ENCODE measurements at places on chromosomes 6 and 20.

DNA sequence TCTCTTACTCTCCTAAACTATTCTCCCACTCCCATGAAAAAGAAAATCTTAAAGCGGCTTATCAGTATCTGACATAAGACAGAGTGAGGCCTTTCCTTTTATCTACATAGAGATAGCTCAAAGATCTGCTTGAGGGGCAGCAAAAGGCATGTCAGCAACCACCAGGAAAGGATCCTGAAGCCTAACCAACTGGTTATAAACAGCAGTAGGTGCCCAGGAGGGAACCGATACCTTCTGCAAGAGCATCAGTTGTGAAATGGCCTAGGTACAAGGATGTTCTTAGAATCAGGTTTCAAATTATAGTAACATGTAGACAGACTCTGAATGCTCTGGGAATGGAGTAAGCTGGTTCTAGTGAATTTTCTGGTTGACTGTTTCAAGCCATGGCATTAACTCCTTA is 21.4 kb downstream of the JARID2 start:
- DNase-seq: no peak

GRCh38 chr6:115945812-115946211 is 114.9 kb downstream of the FRK start:
- no peak for DNase-seq

DNA sequence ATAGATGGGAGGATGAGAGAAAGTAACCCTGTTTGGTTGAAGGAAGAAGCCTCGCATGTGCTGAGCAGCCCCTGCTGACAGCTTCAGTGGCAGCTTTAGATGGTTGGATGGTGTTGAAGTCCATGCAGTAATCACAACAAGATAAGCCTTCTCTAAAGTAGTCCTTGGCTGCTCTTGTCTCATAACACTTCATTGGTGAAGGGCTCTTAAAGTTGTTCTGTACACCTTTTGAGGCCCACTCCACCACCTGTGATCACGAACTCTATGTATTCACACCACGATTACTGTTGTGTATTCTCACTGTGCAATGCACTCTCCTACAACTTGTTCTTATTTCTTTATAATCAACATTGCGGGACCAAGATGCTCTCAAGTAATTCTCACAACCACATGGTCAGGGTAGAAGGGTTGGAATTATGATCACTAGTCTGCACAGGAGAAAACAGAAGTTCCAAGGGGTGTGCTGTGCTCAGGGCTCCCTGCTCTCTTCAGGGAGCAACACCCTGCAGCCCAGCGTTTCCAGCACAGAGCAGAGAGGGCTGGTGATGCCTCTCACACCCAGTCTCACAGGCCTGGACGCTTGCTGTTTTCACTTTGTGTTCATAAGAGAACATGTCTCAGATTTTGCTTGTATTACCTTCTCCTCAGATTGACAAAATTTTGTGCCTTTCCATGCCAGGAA is 294.4 kb downstream of the SMOC2 start:
- DNase-seq: no peak

DNA sequence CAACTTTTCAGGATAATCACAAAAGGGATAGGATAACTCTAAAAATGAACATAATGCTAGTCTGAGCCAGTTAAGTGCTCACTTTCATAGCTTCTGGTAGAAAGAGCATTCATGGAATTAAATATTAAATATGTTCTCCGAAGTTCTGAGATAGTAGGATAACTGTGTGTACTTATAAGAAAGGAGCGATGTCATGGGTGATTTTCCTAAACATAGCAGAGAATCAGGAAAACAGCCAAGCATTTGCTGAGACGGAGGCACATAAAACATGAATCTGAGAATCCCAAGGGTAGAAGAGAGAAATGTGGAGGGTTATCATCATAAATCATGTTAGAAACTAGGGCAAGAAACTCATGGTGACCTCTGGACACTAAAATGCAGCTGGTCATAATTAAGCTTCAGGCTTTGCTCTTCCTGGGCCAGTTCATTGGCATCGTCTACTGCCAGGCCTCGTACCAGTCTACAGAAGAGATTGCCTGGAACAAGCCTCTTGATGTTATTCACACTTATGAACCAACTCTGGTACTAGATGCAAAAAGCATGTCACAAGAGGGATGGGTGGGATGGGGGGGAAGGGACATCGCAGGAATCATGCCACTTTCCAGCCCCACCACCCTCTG is 436.6 kb downstream of the PRKN start:
- no peak for DNase-seq

GRCh38 chr20:25466846-25467245 is 59.4 kb downstream of the GINS1 start:
- no peak for DNase-seq

- DNase-seq: no peak
These were observed 43.0 kb upstream of the HLA-E start for GRCh38 chr6:30446259-30446658.

- DNase-seq: no peak
These were observed 32.6 kb downstream of the KCNQ2 start for GRCh38 chr20:63439866-63440265.

GRCh38 chr20:51221791-51222408 is 199.0 kb upstream of the KCNG1 start:
- no peak for DNase-seq

- no peak for DNase-seq
These were observed 41.3 kb upstream of the TRAF3IP2 start for GRCh38 chr6:111646942-111647341.

- DNase-seq: no peak
These were observed 5.1 kb upstream of the SCRT2 start for GRCh38 chr20:680638-681187.

- no peak for DNase-seq
These were observed 233.0 kb upstream of the CEP162 start for GRCh38 chr6:84460491-84460890.

GRCh38 chr20:38266426-38266825 is 5.9 kb upstream of the KIAA1755 start:
- DNase-seq: no peak

DNA sequence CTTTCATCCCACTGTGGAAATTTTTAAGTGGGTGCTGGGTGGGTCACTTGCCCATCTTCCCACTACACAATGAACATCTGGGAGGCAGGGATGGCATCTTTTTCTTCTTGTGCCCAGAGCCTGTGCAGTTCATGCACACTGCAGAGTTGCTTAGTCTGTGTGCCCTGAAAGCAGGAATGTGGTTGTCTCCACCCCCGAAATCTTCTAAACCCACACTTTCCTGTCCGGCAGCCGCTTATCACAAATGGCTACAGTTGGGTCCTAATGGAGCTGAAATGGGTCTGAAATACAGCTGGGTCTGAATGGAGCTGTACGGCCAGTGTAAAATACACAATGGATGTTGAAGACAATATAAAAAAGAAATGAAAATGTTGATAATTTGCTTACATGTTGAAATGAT is 112.1 kb upstream of the PMEPA1 start:
- DNase-seq: no peak

DNA sequence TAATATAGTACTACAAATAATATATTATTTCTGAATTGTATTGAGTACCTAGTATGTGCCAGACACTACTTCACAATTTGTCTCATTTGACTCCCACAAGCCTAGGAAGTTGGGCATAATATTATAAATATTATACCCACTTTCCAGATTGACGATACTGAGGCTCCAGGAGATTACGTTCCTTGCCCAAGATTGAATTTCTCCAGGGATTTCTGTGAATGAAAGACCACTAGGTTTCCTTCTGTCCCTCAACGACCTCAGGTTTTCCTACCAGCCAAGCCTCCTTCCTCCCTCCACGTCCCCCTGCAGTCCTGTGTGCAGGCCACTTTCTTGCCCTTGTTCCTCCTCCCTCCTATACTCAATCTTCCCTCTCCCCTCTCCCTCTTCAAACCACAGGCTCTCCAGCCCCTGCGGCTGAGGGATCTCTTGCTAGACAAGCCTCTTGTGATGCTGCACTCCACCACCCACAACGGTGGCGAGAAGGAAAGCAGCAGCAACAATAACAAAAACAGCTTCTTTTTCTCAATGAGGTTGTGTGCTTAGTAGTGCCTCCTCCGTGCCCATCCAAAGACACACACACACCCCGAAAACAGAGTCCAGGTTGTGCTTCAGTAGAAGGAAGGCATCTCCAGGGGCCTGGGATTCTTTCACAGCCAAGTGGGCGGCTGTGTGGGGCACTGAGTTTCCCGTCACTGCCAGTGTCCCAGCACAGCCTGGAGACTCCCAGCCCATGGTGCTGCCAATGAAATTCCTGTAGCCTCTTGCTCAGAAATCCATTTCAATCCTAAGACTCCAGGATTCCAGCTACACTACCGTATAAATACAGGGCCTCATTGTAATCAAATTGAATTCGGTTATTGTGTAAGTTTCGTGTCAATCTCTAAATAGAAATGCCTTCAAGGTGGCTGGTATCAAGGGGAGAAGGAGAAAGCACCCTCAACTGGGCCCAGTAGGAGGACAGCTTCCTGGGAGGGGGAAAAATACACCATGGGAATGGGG is 94.4 kb downstream of the NCR2 start:
- DNase-seq: no peak

DNA sequence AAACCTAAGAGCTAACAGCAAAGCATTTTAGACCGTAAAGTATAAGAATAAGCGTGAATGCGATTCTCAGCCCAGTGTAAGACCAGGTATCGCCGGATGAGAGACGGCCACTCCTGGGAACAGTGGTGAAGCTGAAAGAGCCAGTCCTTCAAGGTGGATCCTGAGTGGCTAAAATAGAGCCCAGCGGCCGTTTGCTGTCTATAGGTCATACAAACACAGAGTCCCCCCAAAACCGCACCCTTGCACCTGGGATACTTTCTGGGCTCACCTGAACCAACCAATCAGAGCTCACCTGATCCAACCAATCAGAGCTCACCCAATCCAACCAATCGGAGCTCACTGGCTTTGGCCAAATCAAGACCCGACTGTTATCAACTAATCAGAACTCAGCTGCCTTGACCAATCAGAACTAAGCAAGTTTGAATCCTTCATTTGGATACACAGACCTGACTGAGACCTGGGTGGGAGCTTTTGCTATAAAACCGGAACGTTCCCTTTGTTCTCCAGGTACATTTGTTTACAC is 248.2 kb downstream of the DLL1 start:
- no peak for DNase-seq

DNA sequence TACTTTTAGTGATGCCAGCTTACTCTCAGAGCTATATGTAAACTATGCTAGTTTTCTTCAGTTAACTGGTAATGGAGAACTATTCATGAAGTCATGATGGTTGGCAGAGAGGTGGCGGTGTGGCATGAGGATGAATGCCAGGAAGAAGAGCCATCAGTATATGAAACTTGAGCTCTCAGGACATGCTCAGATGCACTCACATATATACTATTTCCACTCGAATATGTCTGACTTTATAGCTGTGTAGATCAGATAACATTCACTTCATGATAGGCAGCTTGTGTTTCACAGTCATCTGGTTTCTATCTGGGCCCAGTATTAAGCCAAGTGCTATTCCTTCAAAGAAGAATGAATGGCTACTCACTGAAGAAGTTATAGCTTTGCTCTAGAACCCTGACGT is 46.2 kb upstream of the CEP85L start:
- no peak for DNase-seq

- no peak for DNase-seq
These were observed 23.6 kb downstream of the CYP39A1 start for GRCh38 chr6:46628976-46629375.

- DNase-seq: no peak
These were observed 106.8 kb downstream of the CDK19 start for GRCh38 chr6:110708295-110708950.

- DNase-seq: no peak
These were observed 96.1 kb downstream of the PPP1R14C start for GRCh38 chr6:150238846-150239407.

GRCh38 chr6:9361749-9362148 is 926.4 kb upstream of the SLC35B3 start:
- no peak for DNase-seq

DNA sequence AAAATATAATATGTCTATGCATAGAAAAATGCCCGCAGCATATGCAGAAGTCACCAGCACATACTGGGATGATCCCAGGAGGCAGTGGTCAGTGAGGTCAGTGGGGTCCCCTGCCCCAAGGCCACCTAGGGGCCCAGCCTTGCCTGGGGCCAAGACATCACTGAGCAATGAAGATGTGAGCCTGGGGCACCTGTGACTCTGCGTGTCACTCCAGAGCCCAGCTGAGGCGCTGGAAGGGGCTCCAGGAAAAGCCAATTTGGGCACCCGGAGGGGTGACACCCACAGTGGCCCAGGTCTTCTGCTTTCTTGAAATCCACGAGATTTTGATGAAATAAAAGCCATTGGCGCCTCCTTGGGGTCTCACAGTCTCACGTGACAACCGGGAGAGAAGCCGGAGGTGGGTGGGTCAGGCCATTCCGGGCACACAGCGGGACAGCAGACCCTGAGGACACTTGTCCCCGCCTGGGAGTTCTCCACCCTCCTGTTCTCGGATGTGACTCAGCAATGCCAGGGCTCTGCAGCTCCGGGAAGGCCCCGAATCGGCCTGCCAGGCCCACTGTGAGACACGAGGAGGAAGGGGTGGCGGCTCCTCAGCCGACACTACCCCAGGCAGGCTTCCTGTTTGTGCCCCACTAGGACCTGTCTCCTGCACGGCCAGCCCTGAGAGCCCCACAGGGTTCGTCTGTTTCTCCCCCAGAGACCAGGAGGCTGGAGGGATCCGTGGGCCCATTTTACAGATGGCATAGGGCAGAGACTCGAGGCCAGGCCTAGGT is 24.4 kb upstream of the SLCO4A1 start:
- peak; percentile 29 for DNase-seq

GRCh38 chr6:21556511-21556910 is 37.0 kb upstream of the SOX4 start:
- no peak for DNase-seq

- no peak for DNase-seq
These were observed 24.5 kb upstream of the GRM4 start for GRCh38 chr6:34170346-34170745.

DNA sequence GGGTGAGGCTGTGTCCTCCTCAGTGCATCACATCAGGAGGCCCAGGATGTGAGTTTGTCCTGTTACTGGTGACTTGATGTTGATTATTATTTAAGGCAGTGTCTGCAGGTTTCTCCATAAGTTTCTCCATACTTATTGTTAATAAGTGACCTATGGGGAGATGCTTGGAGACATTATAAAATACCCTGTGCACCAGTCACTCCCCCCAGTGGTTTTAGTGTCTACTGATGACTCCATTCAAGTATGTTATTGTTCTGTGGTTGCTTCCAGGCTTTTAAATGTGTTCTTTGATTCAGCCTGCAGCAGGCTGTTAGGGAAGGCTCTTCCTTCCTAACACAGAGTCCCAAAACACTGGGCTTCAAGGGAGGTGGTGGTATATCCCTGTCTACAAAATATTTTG is 14.6 kb upstream of the CST3 start:
- no peak for DNase-seq

- DNase-seq: no peak
These were observed 426.7 kb upstream of the ID4 start for GRCh38 chr6:19410481-19410880.

DNA sequence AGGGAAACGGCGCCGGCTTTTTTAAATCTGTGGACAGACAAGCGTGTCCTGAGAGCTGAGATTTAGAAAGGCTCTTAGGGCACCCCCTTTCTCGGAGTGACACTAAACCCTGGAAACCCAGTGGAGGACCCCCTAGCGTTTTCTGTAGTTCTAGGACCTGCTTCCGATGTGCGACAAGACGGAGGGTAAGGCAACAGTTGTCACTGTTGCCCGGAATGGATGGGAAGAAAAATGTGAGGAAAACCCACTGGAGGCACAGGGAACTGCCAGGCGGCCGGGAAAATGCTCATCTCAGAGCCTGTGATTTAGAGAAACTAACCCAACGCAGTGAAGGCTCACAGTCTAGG is 551 bp upstream of the ATP5F1E start:
- DNase-seq: no peak

- DNase-seq: no peak
These were observed 4.6 kb downstream of the MAP3K4 start for GRCh38 chr6:160996131-160996601.
